ENCODE measurements at places on chromosomes 3 and 15.
A peak's percentile ranks its signal among the peaks of the same experiment; 100 is the strongest.

DNA sequence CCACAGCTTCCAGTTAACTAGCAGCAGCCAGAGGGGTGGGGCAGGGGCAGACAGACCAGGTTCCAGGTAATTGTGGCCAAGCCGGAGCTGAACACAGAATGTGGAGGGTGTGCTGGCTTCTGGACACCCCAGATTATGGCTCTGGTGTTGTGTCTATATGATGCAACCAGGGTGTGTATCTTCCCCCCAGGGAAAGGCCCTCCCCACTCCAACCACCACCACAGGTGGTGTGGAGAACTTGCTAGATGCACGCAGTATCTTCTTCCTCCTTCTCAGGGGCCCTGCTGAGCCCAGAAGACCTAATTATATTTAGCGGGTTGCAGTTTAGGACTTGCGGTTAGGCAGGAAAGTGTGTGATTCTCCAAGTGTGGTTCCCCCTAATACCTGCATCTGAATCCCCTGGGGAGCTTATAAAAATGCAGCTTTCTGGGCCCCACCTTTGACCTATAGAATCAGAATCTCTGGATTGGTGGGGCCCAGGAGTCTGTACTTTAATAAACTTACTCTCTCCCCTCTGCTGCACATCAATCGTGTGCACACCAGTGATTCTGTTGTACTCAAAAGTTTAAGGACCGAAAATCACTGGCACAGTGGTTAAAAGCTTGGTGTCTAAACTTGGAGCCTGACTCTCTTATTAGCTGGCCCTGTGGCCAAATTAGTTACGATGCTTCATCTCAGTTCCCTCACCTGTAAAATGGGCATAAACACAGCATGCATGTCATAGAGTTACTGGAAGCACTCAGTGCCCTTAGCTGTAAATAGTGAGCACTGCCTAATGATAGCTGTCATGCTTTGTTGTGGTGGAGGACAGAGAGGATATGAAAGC, 379.1 kb upstream of the PROK2 start:
- DNase-seq = no peak

- DNase-seq = no peak
Measured at GRCh38 chr3:65556934-65557577, 481.7 kb downstream of the MAGI1 start.

DNA sequence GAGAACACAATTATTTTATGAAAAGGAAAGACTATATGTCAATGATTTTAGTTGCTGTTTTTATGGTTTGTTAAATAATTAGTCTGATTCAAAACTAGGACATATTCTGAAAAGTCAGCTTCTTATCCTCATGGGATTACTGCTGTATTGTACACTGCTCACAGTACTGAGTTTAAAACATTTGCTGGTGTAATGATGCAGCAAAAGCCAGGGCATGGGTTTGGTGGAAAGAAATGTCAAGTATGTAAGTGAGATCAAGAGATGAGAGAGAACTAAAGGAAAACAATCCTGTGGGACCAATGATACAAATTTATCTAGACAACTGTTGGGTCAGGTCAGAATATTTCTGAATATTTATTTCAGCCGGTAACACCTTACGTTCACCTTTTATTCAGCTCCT, 210.1 kb upstream of the ARHGEF26 start:
- DNase-seq = no peak

DNA sequence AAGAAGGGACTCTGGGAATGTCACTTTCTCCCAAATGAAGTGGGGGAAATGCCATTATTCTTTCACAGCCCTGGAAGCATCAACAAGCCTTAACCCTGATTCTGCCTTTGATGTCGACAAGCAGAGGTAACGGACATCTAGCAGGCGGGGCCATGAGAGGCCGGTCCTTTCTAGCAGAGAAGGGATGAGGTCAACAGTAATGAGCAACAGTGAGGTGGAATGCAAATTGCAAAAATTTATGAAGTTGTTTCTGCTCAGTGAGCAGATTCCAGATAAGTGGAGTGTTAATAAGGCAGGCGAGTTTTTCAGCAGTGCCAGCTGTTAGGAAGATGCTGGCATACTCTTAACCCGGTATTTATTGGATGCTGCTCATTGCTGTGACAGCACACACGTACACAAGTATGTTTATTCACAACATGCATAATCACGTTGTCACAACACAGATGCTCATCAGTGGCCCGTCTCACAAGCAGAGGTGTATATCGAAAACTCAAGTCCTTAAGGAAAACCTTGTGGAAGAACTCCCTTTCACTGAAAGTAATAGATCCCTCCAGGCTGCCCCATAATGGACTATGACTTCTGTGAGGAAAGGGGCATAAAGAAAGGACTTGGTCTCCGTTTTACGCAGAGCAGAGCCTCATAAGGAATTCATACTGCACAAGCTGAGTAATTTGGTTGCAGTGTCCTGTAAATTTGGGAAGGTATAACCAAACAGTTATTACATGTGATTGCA, 329.0 kb downstream of the IGSF11 start:
- no peak for DNase-seq

GRCh38 chr15:77870195-77871065, 207.1 kb downstream of the TBC1D2B start:
- DNase-seq = no peak

DNA sequence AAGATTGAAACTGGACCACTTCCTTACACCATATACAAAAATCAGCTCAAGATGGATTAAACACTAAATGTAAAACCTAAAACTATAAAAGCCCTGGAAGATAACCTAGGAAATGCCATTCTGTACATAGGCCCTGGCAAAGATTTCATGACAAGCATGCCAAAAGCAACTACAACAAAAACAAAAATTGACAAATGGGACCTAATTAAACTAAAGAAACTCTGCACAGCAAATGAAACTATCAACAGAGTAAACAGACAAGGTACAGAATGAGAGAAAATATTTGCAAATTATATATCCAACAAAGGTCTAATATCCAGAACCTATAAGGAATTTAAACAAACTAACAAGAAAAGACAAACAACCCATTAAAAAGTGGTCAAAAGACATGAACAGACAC, 173.1 kb upstream of the CCDC54 start:
- DNase-seq = no peak

DNA sequence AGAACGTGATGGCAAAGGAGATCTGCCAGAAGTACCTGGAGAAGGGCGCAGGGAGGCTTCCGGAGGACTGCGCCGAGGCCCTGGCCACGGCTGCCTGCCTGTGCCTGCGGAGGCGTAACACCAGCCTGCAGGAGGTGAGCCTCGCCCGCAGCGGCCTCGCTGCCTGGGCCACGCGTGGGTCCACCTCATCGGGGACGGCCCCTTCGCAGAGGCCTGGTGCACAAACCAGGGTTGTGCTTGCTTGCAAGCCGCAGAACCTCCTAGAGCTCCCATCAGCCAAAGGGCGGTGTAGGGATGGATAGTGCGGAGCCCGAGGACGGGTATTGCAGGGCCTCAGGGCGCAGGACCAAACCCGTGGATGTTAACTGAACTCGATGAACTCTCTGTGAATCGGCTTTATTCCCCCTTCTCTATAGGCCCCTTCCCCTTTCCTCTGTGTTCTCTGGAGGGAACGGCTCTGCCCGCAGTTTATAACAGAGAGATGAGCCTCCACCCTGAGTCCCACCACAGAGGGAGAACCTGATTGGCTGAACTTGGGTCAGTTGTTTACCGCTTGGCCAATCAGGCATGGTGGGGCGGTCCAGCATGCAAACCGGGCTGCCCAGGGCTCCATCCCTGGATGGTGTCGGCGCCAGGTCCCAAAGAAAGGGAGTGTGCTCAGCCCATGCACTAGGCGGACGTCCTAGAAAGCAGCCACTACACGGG, 13.6 kb upstream of the TATDN2 start:
- no peak for DNase-seq

DNA sequence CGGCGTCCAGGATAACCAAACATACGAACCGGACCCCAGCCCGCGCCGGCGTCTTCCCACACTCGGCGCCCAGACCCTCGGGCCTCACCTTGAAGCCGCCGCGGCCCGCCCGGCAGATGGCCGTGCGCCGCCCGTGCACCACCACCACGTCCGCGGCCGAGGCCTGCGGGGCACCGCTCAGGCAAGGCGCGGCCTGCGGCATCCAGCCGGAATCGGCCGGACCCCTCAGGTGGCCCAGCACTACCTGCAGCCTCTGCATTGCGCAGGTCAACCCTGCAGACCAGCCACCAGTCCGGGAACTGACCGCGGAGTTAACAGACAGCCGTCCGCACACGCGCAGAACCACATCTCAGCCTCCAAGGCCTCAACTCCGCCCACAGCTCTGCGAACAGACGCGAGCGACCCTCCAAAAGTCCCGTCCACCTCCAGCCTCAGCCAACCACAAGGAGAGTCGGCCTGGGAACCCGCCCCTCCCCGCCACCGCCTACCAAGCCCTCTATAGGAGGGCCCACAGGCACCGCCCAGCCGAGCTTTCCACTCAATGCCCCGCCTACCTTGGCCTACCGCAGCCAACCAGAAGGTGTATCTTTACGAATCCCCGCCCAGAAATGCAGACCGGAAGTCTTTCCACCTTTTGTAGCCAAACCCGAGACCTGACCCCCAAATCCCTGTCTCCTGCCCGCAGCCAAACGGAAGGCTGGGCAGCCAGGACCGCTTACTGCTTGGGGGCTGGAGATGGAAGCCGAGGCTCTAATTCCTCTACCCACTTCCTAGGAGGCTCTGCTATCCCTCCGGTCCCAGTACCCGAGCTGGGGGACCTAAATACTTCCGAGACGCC, at the start of gene ACAA1:
TSS of gene ACAA1 (minus strand) at position 351 of the 838 bp plus-strand sequence. CDS start at position 259, 92 bp downstream.
- DNase-seq = peak; percentile 86

- DNase-seq = no peak
Measured at GRCh38 chr3:162012633-162013032, 516.0 kb downstream of the OTOL1 start.

DNA sequence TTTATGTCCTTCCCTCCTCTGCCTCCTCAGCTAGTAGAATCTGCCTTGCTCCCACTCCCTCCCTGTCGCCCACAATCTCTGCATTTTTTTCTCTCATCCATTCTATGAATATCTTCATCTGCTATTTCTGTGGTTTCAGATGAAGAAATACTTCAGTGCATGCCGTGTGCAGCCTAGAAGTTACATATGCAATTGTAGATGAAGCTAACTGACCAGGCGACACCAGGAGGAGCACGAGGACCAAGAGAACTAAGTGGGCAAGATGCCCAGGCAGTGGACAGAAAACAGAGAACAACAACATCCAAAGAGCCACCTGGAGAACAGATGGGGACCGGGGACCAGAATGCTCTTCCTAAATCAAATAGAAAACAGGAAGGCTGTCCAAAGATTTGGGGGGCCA, 121.4 kb upstream of the ATP11B start:
- DNase-seq = no peak

DNA sequence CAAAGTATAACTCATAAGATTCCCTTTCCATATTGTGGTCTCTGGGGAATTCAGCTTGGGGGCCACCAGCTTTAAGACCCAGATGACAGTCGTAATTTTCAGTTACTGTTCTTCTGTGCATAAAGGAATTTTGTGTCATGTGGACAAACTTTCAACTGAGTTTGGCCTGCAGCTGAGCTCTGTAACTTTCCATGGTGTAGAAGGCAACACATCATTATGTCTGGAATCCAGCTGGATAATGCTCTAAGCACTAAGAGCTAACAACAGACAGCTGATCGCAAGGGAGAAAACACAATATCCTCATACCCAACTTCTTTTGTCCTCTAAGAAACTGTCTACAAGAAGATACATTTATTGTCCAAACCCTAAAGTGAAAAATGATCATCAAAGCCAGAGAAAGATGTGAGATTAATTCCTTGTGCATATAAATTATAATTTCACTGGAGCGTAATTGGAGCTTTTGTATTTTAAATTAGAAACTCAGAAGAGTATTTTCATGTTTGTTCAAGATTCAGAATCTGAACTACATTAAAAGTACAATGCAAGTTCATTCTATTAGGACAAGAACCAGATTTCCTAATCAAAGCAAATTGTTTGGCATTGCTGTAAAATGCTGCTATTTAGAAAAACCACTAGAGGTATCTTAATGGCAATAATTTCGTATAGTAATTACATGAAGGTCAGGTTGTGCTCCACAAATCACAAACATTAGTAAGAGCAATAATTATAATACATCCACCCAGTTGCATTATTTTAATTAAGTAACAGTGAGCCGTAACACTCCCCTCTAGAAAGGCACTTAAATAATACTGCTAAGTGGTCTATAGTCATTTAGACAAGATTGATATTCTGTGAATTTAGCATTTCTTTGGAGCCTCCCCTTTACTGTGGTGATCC, 218.8 kb downstream of the ATP8B4 start:
- DNase-seq = no peak

- DNase-seq = no peak
Measured at GRCh38 chr3:155676252-155676981, 68.5 kb downstream of the PLCH1 start.

- DNase-seq = no peak
Measured at GRCh38 chr3:141542989-141543388, 56.2 kb downstream of the RASA2 start.

Data from activated CD4-positive, alpha-beta T cell treated with anti-CD3 and anti-CD28 coated beads, Interleukin-2, amount 50 U/mL, for 24 hours (primary cell).